Colonic mucosa (tissue), 4 donors: ENCODE measurements at places on chromosomes 11 and 22. TPM values are rescaled to one million over a fixed set of nuclear protein-coding genes. Genes with fewer than 3 reads are reported as not detected.

- DNase-seq, result no peak
Observed at GRCh38 chr11:61811831-61812230, 5.0 kb downstream of the FADS1 start.

DNA sequence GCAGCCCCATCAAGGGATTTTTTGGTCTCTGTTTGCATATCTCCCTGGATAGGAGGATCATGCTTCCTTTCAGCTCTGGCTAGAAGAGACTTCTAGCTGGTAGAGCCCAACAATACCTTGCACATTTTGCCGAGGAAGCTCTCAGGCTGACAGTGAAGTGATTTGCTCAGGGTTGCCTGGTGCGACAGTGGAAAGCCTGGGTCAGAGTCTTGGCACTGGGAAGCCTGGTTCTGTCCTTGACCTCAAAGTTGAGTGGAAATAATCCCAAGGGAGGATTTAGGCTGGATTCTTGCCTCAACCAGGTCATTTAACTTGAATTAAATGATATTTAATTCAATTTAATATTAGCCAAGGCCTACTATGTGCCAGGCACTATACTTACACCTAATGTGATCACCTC, 24.4 kb upstream of the ALG8 start:
- DNase-seq, result no peak

- DNase-seq, result no peak
Observed at GRCh38 chr11:324156-324555, 3.5 kb upstream of the IFITM3 start.

DNA sequence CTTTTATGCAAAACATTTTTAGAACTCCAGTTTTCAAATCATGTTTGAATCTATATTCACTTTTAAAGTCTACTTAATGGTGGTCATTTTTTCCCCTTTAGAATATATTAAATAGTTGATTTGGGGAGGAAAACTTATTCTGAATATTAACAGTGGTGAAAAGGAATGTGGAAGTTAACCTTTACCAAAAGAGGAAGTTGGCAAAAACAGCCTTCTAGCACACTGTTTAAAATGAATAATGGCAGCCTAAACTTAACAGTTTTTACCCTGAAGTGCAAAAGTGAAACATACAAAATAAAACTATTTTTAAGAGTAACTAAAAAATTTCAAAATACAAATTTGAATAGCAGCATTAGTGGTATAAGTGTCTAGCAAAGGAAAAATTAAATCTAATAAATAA, 86.4 kb downstream of the GRK3 start:
- DNase-seq, result no peak

GRCh38 chr11:101091781-101092180, 37.8 kb downstream of the PGR start:
- no peak for DNase-seq

GRCh38 chr11:81573367-81573766, 1160.3 kb downstream of the FAM181B start:
- DNase-seq, result no peak

DNA sequence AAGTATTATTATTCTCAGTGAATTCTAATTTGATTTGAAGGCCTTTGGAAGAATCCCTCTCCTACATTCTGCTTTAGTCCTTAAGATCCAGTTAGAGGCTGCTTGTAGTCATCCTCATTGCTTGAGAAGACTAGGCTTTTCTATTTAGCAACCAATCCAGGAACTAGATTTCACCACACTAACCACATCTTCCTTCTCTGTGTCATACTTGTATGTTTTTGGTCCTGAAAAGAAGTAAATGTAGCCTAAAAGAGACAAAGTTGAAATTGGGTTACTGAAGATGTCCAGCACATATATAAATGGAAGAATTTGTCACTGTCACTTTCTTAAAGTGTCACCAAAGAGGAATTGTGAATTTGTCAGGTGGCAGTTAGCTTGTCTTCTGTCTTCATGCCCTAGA, 46.6 kb upstream of the MMP7 start:
- no peak for DNase-seq

GRCh38 chr11:72788241-72788640, 5.6 kb downstream of the STARD10 start:
- DNase-seq, result peak; percentile 63

- DNase-seq, result no peak
Observed at GRCh38 chr11:113373306-113373705, 14.3 kb upstream of the ANKK1 start.

DNA sequence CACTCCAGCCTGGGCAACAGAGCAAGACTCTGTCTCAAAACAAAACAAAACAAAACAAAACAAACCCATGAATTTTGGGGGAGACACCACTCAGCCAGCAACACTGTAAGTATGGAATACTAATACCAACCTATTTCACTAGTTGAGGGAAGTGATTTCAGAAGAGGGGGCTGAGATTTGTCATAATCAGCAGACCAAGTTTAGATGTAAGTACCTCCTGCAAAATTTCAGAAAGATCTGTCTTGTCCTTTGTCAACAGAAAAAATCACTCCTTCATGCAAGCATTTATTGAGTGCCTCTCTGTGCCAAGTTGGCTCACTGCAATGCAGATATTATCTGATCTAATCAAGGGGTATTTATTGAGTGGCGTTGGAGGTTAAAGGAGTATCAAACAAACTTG, 23.4 kb upstream of the ADA2 start:
- no peak for DNase-seq

DNA sequence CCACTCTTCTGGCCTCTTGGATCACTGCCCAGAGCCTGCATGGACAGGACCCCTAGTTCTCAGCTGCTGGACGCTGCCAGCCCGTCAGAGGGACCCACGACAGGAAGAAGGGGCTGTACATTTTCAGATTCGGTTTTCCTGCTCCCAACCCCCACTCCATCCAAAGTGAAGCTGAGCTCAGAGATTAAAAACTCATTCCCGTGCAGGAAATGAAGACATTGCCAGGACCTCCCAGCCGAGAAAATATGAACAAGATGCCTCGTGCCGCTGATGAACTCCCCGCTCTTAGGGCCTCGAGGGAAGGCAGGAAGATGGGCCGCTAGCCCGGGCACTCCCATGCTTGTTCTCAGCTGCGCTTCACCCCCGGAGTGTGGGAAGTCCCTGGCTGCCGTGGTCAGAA, 36.1 kb downstream of the RPUSD4 start:
- DNase-seq, result no peak

GRCh38 chr11:86969258-86969657, 14.1 kb upstream of the FZD4 start:
- no peak for DNase-seq

- DNase-seq, result peak; percentile 43
Observed at GRCh38 chr11:128757235-128757711, 63.4 kb downstream of the FLI1 start.

GRCh38 chr11:104443387-104443786, 279.4 kb upstream of the PDGFD start:
- DNase-seq, result no peak

OR10S1 gene
- total RNA-seq, result not detected

PAK1 gene
- 123 TPM for total RNA-seq

KDM4D gene
- 0.20 TPM for total RNA-seq

OLFML1 gene
- 2.8 TPM for total RNA-seq

CCDC116 gene
- total RNA-seq, result 0.59 TPM

LRRN4CL gene
- 3.3 TPM for total RNA-seq

LRRC10B gene
- 0.54 TPM for total RNA-seq
